ENCODE measurements at places on chromosomes 11 and 22.
A peak's percentile ranks its signal among the peaks of the same experiment; 100 is the strongest.

DNA sequence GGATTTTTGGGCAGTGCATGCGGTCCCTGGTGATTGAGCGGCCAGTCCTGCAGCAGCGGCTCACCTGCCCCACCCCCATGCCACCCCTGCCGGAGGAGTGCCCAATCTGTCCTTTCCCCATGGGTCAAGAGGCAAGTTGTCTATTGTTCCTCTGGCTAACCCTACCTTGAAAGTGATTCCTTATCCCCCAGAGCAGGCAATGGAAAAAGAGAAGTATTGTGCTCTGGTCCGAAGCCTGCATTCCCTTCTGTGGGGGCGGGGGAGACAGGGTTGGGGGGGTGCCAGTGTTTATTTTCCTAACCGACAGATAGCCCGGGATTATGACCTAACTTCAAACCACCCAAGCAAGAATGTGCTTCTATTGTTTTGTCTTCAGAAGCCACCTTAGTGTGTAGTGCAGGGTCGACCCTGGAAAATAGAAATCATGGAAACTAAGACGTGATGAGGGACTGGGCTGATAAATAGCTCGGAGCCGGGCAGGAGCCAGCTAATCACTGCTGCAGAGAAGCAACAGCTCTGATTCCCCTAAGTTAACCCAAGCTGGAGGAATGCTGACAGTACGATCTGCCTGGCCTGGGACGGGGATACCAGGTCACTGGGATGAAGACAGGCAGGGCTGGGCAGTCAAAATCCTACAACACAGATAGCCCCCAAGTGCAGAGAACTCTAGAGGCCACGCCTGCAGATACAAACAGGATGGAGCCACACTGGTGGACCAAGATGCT lies 38.7 kb upstream of the ATXN10 start:
- no peak for DNase-seq

- no peak for DNase-seq
Measured at GRCh38 chr11:125226706-125227105, 62.2 kb downstream of the PKNOX2 start.

GRCh38 chr11:64096835-64097234 lies 61.1 kb downstream of the FLRT1 start:
- peak; percentile 33 for DNase-seq

DNA sequence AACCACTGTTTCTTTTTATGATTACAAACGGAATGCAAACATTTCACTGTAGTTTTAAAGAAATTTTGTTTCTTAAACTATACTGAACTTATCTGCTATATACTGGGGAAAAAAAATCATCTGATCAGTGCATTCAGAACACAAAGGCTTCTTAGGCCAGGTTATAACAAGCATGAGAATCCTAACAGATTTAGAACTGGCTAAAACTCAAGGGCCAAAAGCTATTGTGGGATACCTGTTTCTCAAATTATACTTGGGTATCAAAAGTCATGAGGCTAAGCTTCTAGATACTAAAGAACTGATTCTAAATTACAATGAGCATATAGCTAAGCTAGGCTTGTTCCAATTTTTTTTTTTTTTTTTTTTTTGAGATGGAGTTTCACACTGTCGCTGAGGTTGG lies 29.7 kb upstream of the CHRNA10 start:
- no peak for DNase-seq

DNA sequence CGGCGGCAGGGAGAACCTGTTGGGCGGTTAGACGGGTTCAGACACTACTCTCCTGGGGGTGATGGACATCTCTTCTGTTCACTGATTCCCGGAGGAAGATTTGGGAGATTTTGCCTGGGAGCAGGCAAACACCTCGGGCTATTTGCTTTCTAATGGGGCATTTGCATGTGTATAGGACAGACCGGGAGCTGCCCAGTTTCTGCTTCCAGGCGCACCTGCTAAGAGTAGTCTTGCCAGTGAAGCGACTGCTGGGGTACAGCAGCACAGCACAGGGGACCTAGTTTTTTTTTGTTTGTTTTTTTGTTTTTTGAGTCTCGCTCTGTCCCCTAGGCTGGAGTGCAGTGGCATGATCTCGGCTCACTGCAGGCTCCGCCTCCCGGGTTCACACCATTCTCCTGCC lies 6.8 kb upstream of the H19 start:
- no peak for DNase-seq

DNA sequence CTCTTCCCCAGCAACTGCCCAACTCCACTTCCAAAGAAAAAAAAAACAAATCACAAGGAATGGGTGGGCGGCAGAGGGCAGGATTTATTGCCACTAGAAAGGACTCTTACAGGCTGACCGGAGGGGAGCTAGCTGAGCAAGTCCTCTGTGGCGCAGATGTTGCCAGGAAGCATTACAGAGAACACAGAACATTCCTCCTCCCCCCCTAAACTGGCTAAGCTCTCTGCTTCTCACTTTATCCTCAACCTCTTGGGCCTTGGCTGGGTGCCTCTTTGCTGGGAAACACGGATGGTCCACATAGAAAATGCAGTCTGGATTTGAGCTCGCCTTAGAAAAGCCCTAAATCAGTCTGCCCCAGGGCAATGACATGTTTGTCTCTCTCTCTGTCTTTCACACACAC lies 12.6 kb upstream of the FJX1 start:
- DNase-seq: no peak

DNA sequence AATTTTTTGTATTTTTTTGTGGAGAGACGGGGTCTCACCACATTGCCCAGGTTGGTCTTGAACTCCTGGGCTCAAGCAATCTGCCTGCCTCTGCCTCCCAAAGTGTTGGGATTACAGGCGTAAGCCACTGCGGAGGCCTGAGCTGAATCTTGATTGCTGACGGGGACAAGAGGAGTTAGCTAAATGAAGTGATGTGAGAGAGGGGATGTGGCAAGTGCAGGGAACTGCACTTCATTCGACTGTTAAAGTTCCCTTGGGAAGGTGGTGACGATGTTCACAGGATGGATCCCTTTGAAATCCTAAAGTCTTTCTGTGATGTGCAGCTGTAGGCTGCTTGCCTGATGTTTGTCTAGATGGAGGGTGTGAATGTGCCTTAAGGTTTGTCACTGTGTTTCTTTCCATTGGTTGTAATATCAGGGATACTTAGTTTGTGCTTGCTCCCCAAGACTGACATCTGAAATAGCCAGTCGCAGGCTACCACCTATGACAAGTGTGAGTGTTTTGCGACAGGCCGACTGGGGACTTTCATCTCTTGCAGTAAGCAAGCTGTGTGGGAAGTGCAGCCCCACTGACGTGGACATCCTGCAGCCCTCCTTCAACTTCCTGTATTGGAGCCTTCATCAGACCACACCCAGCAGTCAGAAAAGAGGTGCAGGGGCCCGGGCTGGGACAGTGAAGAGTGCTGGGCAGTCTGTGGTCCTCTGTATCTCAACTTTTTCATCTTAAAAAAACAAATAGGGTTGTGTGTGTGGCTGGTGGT lies 19.6 kb upstream of the CCDC134 start:
- DNase-seq: no peak

DNA sequence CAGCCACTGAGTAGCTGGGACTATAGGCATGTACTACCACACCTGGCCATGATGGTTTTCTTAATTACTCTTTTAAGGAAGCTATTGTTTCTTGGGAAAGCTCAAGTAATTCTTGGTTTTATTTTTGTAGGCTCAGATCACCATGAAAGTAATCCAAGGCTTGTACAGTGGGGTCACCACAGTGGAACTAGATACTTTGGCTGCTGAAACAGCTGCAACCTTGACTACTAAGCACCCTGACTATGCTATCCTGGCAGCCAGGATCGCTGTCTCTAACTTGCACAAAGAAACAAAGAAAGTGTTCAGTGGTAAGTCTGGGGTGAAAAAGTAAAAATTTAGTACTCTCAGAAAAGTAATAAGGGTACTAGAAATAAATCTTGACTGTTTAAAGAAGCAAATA lies 11.3 kb downstream of the RRM1 start:
- DNase-seq: no peak

DNA sequence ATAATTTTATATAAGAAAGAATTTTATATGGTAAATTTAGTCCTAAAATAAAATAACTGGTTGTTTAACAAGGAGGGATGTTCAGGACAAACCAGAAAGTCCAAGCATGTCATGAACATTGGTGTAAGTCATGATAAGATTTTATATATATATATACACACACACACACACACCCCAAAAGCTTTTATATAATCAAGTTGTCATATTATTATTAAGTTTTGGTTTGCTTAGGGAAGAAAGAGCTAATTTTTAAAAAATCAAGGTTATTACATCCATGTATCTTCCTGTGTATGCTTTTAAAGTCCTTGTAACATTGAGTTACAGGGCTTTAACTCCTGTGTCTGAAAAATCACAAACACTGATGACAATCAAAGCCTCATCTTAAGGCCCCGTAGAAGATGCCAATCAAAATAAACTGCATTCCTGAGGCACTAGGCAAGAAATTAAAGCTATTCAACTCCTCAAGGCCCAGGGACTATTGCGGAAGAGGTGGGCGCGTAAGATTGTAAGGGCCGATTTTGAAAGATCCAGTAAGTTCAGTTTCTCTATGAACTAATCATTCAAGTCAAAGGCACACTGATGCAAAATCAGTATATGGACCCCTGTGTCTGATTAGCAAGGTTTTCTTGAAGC lies 16.8 kb downstream of the APOL6 start:
- no peak for DNase-seq

- DNase-seq: no peak
Measured at GRCh38 chr22:17951315-17951714, 73.0 kb downstream of the MICAL3 start.

GRCh38 chr11:16862726-16863125 lies 124.3 kb downstream of the C11orf58 start:
- DNase-seq: no peak

GRCh38 chr11:47394050-47394321 lies 14.4 kb upstream of the SLC39A13 start:
- DNase-seq: no peak
